Activated CD4-positive, alpha-beta T cell treated with anti-CD3 and anti-CD28 coated beads, Interleukin-2, amount 10 ng/mL, durations not matched to agents 24 days and 14 days (primary cell): ENCODE measurements at places on chromosomes 16 and 17. TPM values are rescaled to one million over a fixed set of nuclear protein-coding genes. Genes with fewer than 3 reads are reported as not detected.

Gene TMC8
- total RNA-seq, result 231 and 234 TPM in 2 replicates

Gene KCNJ2
- total RNA-seq, result not detected in 2 replicates

Gene RBFOX1
- total RNA-seq, result not detected in 2 replicates

Gene OR2C1
- not detected in 2 replicates for total RNA-seq

Gene MEFV
- total RNA-seq, result not detected in 2 replicates

Gene ASIC2
- total RNA-seq, result not detected in 2 replicates

Gene RRAD
- 1.3 TPM in 2 replicates for total RNA-seq

Gene CLEC3A
- not detected in 2 replicates for total RNA-seq
